Activated naive CD4-positive, alpha-beta T cell treated with anti-CD3 and anti-CD28 coated beads for 36 hours (primary cell): ENCODE measurements at places on chromosomes 13 and 19. TPM values are rescaled to one million over a fixed set of nuclear protein-coding genes. Genes with fewer than 3 reads are reported as not detected.

The SELENOV gene
- total RNA-seq, result not detected

The FLT1 gene
- 21.9 TPM for total RNA-seq

The GSX1 gene
- not detected for total RNA-seq

The ZNF823 gene
- total RNA-seq, result 4.1 TPM

The GPC5 gene
- total RNA-seq, result 0.40 TPM

The KLK4 gene
- not detected for total RNA-seq

The NAPSA gene
- total RNA-seq, result 40.2 TPM

The IQCN gene
- total RNA-seq, result 0.19 TPM

The SIAH3 gene
- 0.07 TPM for total RNA-seq

The PTH2 gene
- total RNA-seq, result not detected

The ELSPBP1 gene
- total RNA-seq, result not detected

The CEACAM4 gene
- total RNA-seq, result not detected

The ZNF846 gene
- total RNA-seq, result 3.5 TPM

The KASH5 gene
- 3.2 TPM for total RNA-seq

The DPRX gene
- total RNA-seq, result not detected

The ZNF582 gene
- total RNA-seq, result 1.1 TPM

The KCNN1 gene
- 0.21 TPM for total RNA-seq

The POLR1G gene
- total RNA-seq, result 7.6 TPM

The DKKL1 gene
- total RNA-seq, result not detected

The PRSS57 gene
- not detected for total RNA-seq

The PSG2 gene
- not detected for total RNA-seq
